ENCODE measurements at places on chromosomes 12 and 14.

GRCh38 chr12:1878214-1878613 is 40.2 kb downstream of the CACNA2D4 start:
- DNase-seq, result no peak

- no peak for DNase-seq
These were observed 3.2 kb downstream of the GZMH start for GRCh38 chr14:24606297-24606696.

GRCh38 chr12:11823043-11823442 is 173.6 kb downstream of the ETV6 start:
- DNase-seq, result no peak

DNA sequence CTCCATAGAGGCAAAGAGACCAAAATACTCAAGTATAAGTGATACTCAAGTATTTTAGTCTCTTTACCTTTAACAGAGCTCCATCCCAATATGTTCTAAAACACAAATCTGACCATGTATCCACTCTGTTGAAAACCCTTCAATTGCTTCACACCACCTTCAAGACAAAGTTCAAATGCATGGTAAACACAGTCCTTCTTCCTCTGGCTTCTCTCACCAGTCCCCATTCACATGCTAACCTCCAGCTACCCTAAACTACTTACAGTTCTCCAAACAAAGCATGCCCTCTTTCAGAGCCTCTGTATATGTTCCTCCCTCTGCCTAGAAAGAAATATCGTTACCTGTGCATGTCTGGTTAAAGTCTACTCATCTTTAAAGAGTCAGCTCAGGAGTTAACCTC is 100.2 kb downstream of the NUMB start:
- no peak for DNase-seq

- no peak for DNase-seq
These were observed 105.2 kb upstream of the ATF7IP start for GRCh38 chr12:14260011-14260993.

- no peak for DNase-seq
These were observed 1.7 kb downstream of the PLEK2 start for GRCh38 chr14:67410313-67410712.

DNA sequence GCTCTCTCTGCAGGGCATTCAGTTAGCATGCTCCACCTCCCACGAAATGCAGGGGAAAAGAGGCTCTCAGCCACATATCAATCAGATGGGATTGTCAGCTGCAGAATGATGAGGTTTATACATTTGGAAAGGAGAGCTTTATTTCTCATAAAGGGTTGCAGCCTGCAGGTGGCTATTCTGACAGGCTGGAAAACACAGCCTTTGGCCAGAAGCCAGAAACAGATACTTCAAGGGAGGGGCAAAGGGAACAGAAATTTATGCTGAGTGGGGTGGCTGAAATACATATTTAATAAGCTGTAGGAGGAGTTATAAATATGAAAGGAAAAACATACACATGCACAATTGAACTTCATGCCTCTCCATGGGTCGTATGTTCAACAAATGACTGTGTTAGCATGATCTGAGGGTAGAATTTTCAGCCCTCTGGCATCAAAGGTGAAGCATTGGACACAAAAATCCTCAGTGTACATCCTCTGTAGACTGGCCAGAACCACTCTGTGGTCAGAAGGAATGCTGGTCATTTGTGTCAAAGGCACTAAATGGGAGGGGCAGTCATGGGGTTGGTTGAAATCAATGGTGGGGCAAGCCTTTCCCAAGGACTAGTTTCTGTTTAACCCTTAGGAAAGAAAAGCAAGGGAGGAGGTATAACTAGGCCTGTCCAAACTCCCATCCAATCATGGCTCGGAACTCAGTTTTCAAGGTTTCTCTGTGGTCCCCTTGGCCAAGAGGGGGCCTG is 62.4 kb downstream of the TMX1 start:
- DNase-seq, result no peak

GRCh38 chr14:74685921-74686678 is 26.8 kb downstream of the AREL1 start:
- no peak for DNase-seq

GRCh38 chr14:61559641-61560201 is 135.6 kb upstream of the HIF1A start:
- no peak for DNase-seq

DNA sequence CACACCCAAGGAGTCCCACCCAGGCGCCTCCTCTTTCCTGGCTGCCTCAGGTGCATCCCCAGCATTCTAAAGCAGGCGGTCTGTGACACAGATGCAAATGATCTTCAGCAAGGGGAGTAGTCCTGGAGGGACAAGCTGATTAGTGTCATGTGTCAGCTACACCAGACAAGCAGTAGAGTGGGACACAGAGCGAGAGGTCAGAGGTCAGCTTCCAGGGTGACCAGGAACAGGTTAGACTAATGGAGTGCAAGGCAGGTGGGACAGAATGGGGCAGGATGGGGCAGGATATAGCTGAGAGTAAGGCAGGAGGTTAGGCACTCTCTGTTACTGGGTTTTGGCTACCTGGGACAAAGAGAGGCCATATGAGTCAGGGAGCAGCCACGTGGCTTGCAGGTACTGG is 534.0 kb downstream of the FUT8 start:
- no peak for DNase-seq

GRCh38 chr14:38528582-38528981 is 272.7 kb upstream of the CLEC14A start:
- DNase-seq, result no peak

DNA sequence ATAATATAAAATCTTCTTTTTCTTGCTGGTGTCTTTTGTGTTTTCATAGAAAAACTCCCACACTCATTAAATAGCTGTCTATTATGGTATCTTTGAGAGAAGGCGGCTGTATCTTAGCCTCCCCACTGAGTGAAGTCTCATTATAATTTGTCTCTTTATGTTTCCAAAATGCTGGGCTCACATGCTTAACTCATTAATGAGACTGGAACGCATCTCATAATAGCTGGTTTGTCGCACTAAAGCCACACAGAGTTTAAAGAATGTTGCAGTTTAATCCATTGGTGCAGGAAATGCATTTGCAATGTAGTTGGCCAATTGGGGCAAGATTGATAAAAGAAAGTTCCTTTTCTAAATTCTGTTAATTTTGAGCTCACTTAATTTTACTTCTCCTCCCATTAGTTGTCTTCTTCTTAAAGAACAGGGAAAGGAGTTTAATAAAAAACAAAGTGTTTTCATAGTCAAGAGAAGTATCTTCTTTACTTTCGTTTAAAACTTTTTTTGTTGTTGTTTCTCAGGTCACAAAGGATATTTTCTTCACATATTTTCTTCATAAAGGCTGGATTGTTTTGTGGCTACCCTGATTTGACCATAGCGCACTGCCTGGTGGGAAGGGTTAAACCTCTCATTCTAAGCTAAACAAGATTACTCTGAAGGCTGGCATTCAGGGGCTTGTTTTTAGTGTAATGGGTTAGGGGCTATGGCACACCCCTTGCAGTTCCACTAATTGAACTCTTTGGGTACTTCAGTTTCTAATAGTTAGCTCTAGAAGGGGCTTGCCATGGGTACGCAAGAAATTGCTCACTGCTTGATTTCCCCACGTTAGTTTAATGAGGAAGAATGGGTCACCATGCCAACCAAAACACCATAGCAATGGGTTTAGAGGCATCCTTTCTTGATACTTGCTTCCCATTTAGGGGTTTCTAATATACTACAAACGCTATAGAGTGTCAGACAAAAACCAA is 197.0 kb downstream of the TMTC2 start:
- no peak for DNase-seq

DNA sequence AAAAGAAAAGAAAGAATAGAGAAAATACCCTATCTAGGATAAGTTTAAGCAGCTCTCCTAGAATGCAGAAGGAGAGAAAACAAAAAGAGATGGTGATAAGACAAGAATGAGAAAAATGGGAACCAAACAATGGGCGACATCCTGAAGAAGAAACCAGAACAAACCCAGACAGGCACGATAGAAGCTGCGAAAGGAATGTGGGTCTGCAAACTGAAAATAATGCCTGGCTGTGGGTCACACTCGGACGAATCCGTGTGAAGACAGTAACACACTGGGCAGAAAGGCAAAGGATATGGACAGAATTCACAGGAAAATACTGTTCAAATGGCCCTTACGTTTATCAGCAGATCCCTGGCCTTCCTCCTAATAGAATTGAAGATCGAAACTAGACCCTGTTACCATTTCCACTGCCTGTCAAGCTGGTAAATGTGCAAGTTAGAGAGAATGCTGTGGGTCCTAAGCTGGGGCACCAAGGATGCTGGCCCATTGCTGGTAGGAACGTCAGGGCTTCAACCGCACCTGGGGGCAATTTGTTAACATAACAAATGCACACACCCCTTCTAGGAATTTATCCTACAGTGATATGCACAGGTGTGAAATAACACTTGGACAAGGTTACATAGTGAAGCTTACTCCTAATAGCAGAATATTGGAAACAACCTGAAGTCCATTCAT is 117.5 kb upstream of the RFLNA start:
- DNase-seq, result no peak
